Vagina (tissue), 2 donors: ENCODE measurements at places on chromosomes 16 and 17. TPM values are rescaled to one million over a fixed set of nuclear protein-coding genes. Genes with fewer than 3 reads are reported as not detected.

The SLFN14 gene
- total RNA-seq, result not detected

The PRDM7 gene
- not detected for total RNA-seq

The TLCD2 gene
- total RNA-seq, result 10.8 TPM

The ZACN gene
- total RNA-seq, result not detected

The STH gene
- not detected for total RNA-seq

DNA sequence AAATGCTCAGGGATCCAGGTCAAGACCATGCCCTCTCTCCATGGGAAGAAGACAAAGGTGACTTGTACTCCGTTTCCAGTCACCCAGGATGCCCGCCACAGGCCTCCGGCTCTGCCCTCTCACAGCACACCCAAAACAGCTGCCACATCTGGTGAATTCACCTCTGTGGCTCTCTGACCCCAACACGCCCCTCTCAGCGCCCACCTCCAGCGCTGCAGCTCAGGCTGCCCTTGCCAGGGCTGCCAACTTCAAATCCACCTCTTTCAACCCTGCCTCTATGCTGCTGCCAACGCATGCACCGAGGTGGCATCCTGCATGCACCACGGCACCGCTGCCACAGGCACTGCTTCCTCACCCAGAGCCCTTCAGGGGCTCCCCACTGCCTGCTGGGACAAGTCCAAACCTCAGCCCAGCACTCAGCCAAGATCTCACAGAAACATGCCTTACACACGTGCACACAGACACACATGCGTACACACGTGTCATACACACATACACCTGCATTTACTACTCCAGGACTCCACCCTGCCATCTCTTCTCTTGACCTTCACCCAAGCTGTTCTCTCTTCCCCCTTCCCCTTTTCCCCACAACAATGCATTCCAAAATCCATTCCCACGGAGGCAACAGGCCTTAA is 7.5 kb downstream of the HID1 start:
- DNase-seq, result no peak

DNA sequence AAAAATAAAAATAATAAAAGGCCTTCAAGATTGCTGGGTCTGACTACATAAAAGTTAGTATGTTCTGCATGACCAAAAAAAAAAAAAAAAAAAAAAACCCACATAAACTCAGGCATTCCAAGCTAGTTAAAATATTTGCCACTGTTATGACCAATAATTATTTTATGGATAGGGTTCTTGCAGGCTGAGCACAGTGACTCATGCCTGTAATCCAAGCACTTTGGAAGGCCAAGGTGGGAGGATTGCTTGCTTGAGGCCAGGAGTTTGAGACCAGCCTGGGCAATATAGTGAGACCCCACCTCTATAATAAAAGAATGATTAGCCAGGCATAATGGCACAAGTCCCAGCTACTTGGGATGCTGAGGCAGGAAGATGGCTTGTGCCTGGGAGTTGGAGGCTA is 8.1 kb downstream of the SCNN1B start:
- no peak for DNase-seq

DNA sequence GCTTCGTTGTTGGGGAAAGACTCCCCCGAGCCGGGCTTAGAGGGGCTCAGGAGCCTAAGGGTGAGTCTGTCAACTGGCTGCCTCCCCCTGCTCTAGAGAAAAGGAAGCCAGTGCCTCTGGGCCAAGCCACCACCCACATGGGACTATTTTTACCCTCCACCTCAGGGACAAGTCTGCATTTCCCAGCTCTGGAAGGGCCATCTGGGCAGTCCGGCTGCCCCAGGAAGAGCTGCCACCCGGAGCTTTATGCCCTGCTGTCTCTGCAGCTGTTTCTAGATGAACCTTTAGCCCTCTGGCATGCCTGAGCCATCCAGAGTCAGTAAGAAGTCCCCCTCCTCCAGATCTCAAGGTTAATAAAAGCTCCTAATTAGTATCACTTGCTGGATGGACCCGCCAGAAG is 5.3 kb upstream of the RPRML start:
- DNase-seq, result no peak

GRCh38 chr17:5825717-5826330 is 241.5 kb upstream of the NLRP1 start:
- DNase-seq, result no peak

- DNase-seq, result no peak
These were observed 62.3 kb downstream of the TIMM22 start for GRCh38 chr17:1059131-1059795.

- DNase-seq, result no peak
These were observed 156.4 kb downstream of the C16orf95 start for GRCh38 chr16:87160701-87161337.

GRCh38 chr16:65064131-65064530 is 57.7 kb downstream of the CDH11 start:
- no peak for DNase-seq

GRCh38 chr16:23520500-23520899 is 10.2 kb upstream of the GGA2 start:
- DNase-seq, result no peak

DNA sequence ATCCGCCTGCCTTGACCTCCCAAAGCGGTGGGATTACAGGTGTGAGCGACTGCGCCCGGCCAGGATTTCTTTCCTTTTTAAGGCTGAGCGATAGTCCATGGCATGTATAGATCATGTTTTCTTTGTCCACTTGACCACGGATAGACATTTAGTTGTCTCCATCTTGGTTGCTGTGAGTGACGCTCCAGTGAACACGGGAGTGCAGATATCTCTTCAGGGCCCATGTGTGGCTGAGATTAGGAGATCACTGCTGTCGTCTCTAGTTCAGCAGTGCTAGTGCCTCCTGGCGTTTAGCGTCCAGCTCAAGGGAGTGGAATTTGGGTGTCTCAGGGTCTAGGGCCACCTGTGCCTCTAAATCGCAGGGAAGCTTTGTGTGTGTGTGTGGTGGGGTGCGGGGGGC is 41.5 kb downstream of the ABCC1 start:
- DNase-seq, result no peak

DNA sequence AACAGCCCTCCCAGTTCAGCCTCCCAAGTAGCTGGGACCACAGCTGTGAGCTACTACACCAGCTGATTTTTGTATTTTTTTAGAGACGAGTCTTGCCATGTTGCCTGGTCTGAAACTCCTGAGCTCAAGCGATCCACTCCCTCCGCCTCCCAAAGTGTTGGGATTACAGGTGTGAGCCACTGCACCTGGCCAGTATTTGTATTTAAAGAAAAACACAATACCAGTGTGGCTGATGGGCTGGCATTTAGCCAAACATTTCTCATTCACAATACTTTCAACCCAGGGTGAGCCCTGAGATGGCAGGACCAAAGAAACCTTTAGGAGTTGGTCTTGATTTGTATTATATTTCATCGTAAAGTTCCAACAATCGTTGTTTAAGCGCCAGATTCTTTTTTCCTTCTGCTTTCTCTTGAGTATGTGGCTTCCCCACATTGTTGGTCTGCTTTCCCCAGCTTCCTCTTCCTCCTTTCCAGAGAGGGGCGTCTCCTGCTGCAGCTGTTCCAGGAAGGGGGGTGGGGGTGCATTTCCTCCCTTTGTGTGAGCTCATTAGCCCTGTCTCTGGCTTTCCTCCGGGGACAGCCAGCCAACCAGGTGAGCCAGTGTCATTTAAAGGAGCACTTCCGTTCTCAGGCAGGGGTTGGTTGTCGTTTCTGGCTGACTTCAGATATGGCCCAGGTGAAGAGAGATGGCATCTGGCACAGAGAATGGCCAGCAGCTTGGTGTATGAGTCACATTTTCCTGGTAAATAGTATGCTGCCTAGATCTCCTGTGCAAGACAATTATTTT is 79.9 kb downstream of the GPRC5B start:
- no peak for DNase-seq

DNA sequence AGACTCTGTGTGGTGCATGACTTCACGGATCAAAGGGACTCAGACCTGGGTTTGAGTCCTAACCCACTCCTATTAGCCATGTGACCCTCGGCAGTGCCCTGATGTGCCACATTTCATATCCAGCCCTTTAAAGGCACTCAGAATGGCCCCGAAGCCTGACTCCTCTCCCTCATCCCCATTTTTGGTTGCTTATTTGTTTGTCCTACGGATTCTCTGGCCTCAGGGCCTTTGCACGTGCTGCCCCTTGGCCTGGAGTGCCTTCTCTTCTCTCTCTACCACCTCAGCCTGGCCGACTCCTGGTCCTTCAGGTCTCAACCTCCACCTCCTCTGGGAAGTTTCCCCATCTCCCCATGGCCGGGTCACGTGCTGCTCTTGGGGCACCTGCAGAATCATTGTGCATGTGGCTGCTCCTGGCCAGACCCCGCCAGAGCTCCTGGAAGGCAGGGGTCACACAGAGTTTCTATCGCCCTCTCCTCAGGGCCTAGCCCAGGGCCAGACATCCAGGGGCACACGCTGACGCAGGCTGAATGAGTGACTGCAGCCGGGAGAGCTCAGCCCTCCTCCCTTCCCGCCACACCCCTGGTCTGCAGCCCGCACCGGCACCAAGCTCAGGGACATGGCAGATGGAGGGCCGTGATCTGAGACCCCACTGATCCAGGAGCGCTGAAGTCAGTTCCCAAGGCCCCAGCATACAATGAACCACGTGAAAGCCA is 22.0 kb upstream of the CIBAR2 start:
- no peak for DNase-seq
